Brain (organoid and tissue), 16 donors: ENCODE measurements at places on chromosomes 5 and 9.

GRCh38 chr9:91802391-91802790 is 147.6 kb downstream of the ROR2 start:
- no peak for DNase-seq

GRCh38 chr9:134219646-134220060 is 55.3 kb upstream of the RNU6ATAC start:
- DNase-seq, result peak; percentile 29

DNA sequence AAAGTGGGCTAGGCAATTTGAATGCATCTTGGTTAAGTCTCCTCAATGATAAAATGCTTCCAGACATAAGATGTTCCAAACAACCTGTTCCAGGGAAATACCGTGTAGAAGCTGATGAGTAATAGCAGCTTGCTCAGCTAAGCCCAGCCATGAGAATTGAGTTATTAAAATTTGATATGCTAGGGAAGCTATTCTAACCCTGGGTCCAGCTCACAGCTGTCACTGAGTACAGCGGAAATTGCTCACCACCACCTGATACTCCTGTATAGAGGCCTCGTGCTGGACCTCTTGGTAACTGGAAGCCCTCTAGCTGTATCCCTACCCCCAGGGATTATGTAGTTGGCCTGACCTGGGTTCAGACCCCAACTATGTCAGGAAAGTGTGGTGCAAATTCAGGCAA is 521.3 kb upstream of the TRPC7 start:
- DNase-seq, result no peak

- DNase-seq, result no peak
Measured at GRCh38 chr5:179378441-179379271, 33.4 kb upstream of the ADAMTS2 start.

- no peak for DNase-seq
Measured at GRCh38 chr5:79416499-79416898, 97.4 kb downstream of the HOMER1 start.

GRCh38 chr5:171614511-171614910 is 171.1 kb upstream of the SMIM23 start:
- DNase-seq, result no peak

DNA sequence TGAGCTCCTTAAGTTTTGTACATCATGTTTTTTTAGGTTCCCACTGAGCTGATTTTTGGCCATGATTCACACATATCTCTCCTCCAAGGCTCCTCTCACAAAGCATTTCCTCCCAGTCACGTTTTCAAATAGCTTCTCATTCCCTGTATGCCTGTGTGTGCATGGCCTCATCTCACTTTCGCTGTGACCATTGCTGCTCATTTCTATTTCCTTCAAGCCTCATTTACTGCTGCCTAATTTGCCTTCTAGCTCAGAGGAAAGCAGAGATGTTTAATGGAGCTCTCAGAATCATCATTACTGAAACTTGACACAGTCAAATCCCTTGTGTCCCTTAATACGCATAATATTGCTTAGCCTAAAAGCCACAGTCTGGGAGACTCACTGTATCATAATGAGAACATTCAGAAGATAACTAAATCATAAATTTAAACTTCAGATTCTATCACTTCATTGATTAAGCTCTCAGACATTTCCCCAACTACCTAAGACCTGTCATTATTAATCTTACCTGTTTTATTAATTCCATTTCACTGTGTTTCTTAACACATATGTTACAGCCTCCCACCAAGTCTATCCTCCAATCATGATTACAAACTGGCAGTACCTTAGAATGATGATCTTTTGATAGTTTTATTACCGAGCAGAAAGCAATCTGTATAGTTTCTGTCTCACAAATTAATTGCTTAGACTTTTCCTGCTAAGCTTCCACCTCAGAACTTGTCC is 278.3 kb upstream of the PTGER4 start:
- DNase-seq, result no peak

DNA sequence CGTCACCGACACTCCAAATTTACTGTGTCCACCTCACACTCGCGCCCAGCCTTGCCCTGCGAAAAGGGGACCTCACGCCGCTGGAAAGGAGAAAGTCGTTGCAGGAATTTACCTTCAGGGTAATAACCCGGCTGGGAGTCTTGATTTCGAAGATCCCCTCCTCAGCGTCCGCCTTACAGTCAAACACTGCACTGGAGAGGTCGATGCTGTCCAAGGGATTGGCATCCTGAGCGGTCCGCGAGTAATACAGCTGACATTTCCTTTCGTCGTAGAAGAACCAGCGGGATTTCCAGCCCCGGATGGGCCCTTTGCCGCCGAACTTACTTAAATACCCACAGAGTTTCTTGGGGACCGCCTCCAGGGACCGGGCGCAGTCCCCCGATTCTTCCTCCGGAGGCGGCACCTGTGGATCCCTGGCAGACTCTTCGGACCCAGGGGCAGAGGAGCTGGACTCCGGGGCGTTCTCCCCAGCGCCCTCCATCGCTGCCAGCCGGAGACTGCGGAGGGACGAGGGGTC is 330 bp downstream of the TBC1D2 start:
- DNase-seq, result peak; percentile 1

GRCh38 chr5:173753307-173754168 is 134.6 kb upstream of the CPEB4 start:
- no peak for DNase-seq

GRCh38 chr9:137757613-137758029 is 120.0 kb upstream of the CACNA1B start:
- no peak for DNase-seq

DNA sequence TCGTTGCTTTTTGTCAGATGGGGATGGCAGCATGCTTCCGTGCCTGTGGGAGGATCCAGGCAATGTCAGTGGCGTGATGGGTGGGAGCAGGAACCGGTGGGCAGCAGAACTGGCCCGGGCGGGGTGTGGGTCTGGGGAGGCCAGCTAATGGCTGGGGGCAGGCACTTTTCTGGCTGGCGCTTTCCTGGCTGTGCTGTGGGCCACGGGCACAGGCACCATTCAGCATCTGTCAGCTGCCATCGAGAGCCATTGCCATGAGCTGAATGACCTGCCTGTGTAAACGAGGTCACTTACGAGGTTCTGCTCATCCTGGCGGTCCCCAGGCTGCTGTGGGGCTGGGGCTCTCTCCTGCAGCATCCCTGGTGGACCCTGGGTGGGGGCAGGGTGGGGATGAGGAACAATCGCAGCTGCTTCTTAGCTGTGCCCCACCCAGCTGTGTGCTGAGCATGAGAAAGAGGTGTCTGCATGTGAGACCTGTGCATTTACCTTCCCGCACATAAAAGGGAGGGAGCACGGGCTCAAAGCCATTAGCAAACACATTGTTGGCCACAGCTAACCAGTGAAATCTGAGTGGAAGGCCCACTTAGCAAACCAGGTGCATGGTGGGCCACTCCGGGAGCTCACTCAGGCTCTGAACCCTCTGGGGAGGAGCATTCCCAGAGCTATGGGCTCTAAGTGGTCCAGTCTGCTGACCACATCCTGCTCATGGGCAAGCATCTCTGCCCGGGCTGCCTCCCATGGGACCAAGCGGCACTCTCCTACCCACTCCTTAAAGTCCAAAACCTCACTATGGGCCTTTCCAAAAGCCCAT is 41.3 kb upstream of the OLFM1 start:
- no peak for DNase-seq

DNA sequence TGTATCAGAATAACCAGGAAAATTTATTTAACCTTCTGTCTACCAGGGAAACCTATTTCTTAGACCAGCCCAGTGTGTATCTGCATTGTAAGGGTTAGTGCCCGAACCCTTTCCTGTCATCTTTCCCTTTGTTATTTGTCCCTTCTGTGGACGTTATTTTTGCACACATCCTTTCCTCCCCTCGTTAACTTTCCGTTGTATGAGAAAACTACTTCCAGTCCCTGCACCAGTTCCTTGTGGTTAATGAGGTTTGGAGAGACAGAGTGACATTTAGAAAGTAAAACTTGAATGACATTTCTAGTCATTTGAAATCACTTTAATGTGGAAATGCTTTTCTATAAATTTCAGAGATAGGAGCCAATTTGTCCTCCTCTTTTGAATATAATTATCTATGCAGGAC is 4.3 kb upstream of the IFNB1 start:
- no peak for DNase-seq

GRCh38 chr5:1201327-1202025 is at the start of gene SLC6A19:
TSS of gene SLC6A19 (plus strand) at chr5:1201595. CDS start at chr5:1201651, 56 bp downstream.
- DNase-seq, result no peak

GRCh38 chr9:135067096-135067710 is 20.3 kb upstream of the OLFM1 start:
- DNase-seq, result no peak

GRCh38 chr9:120925535-120926396 is 830 bp downstream of the TRAF1 start:
- DNase-seq, result no peak

DNA sequence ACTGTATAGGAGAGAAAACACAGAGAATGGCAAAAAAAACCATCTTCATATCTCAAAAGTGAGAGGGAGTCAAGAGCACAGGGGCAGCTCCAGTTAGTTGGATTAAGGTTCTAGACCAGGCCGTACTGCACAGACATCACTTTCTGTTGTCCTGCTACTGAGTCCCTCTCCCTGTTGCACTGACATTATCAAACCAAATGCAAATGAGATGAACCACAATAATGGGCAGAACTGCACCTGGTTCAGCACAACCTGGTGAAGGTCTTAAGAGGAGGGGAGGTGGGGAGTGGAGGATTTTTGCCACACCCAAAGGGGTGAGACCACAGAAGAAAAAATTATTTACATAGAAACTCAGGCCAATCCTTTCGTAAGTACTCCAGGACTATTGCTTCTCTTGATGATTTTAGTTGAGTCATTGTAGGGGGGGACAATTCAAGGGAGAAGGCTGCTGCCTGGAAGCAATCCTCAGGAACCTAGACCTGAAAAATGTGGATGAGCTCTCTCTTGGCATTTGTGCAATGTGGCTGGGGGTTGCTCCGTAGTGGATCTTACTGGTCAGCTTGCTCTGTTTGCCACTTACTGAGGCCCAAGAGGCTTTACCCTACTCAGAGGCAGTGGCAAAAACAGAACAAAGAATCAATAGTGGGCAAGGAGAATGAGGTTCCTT is 94.5 kb upstream of the PPP1R2B start:
- DNase-seq, result no peak

DNA sequence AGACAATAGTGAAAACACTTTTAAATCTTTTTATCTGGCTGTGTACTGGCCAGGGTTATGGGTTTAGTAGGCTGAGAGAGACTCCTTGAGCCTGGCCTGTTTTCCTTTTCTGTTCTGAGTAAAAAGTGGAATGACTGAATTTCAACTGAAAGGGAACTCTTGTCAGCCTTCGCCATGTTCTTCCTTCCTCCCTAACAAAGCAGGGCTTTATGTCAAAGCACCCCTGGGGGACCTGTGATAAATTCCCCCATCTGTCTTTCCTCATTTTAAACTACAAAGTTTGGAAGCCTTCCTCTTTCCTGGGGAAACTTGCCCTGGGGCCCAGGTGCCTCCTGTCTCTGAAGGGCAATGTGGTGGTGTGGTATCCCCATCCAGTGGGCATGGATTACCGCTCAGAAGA is 29.7 kb downstream of the LARP1 start:
- DNase-seq, result no peak

DNA sequence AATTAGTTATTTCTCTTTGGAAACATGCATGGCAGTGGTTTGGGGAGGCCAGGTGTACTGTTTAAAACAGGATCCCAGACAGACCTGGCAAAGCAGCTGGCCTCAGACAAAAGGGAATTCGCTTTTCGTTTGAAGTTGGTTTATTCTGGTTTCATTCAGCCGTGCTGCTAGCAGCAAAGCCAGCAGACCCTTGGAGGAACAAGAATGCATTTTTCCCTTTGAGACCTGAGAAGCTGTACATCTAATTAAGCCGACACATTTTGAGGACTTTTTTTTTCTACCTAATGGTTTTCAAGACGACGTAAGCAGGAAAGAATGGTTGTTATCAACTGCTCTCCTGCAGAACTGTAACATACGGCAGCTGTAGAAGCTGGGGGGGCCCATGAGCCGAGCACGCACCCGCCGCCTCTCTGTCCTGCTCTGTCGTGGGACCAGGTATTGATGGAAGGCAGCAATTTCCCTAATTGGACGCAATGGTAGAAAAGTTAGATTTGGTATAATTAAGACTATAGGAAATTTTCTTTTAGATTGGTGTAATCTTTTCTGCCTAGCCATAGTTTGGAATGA is 13.6 kb downstream of the PLEKHG4B start:
- DNase-seq, result peak; percentile 79

DNA sequence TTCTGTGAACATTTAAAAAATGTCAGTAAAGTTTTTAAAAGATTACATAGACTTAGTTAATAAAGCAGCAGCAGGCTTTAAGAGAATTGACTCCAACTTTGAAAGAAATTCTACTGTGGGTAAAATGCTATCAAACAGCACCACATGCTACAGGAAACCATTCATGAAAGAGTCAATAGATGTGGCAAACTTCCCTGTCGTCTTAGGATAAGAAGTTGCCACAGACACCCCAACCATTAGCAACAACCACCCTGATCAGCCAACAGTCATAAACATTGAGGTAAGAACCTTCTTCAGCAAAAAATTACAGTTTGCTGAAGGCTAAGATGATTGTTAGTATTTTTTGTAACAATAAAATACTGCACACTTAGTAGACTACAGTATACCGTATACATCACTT is 278.2 kb downstream of the CSNK1G3 start:
- no peak for DNase-seq

GRCh38 chr9:137229903-137230704 is 597 bp upstream of the SLC34A3 start:
- DNase-seq, result no peak

GRCh38 chr5:174056064-174056847 is 10.8 kb downstream of the NSG2 start:
- DNase-seq, result peak; percentile 35

DNA sequence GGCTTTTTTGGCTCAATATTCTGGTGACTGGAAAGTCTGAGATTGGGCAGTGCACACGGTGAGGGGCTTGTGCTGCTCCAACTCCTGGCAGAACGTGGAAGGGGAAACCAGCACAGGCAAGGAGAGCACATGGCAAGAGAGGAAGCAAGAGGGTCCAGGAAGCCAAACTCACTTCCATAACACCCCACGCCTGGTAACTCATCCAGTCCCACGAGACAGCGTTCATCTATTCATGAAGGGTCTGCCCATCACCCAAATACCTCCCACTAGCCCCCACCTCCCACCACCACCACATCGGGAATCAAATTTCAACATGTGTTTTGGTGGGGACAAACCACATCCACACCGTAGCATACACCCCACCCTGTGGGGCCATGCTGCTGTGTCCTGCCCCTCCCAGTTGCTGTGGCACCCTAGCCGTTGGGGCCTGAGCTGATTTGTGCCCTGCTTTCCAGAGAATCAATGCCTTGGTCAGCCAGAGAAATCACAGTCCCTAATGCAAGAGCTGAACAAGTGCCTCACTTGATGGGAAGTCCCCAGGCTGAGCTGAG is 27.3 kb downstream of the PROP1 start:
- DNase-seq, result no peak

- no peak for DNase-seq
Measured at GRCh38 chr5:155926031-155926430, 400.9 kb upstream of the SGCD start.

GRCh38 chr5:65105301-65105700 is 336.6 kb downstream of the CWC27 start:
- no peak for DNase-seq

GRCh38 chr9:128733256-128733655 is 9.3 kb upstream of the ZDHHC12 start:
- peak; percentile 90 for DNase-seq

GRCh38 chr9:134265078-134265477 is 61.2 kb upstream of the RXRA start:
- no peak for DNase-seq
